Activated CD4-positive, alpha-beta memory T cell treated with anti-CD3 and anti-CD28 coated beads for 36 hours (primary cell): ENCODE measurements at places on chromosomes 6 and 20. TPM values are rescaled to one million over a fixed set of nuclear protein-coding genes. Genes with fewer than 3 reads are reported as not detected.
A peak's percentile ranks its signal among the peaks of the same experiment; 100 is the strongest.

Gene TINAG
- not detected for total RNA-seq

Gene GPSM3
- 117 TPM for total RNA-seq

Gene EPB41L1
- total RNA-seq = 0.88 TPM

DNA sequence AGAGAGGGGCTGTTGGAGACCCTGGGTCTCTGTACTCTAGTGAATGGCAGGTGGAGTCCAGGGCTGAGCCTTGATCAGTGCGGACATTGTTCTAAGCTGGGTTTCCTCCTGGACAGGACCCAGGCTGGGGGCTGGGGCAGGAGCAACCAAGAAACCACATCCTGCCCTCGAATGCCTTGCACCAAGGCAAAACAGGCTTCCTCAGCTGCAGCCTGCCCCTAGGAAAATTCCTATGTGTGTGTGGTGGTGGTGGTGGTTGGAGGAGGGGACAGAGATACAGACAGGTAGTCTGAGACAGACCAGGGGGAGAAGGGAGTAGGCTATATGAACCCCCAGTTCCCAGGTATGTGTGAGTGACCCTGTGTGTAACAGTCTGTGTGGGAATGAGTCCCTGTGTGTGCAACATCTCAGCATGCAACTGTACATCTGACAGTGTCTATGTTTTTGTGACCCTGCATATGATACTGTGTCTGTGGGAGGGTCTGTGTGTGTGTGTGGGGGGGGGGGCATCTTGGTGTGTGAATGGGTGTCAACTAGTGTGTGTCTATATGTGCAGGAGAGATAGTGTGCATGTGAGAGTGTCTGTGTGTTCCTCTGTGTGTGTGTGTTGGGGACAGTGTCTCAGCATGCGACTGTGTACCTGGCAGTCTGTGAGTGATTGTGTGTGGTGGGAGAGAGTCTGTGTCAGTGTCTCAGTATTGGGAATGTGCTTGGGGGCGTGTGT lies 3.0 kb downstream of the GLP1R start:
- no peak for DNase-seq

DNA sequence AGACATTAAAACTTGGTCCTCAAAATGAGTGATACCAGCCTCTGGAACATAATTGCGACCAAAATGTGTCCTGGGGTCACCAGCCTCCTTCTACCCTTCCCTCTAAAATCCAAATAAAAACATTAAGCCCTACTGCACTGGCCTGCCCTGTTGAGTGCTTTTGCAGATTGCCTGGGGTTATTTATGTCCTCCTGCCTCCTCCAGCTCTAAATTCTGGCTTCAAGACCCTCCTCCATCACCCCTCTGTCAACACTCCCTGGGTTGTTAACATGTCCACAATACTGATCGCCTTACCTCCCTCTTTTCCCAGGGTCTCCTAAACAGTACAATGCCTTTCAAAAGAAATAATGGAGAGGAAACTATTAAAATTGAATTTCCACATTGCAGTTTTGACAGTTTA lies 327.5 kb downstream of the NRN1 start:
- no peak for DNase-seq

GRCh38 chr20:8369311-8369710 lies 237.2 kb downstream of the PLCB1 start:
- DNase-seq = no peak

DNA sequence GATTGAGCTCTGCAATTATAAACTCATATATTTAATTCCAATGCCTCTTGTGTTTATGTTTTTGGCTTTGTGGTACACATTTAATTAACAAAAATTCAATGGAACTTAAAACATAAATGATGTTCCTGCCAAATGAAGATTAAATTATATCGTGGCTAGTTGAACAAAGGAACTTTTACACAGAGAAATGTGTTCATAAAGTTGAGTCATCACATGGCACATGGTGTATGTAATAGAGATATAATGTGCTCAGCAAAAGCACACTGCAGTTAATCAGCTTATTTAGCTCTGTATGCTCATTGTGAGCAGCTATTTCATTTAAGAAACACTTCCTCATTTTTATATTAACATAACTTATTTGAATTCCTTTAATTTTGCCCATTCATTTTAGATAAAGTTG lies 1295.6 kb upstream of the CITED2 start:
- DNase-seq = no peak

DNA sequence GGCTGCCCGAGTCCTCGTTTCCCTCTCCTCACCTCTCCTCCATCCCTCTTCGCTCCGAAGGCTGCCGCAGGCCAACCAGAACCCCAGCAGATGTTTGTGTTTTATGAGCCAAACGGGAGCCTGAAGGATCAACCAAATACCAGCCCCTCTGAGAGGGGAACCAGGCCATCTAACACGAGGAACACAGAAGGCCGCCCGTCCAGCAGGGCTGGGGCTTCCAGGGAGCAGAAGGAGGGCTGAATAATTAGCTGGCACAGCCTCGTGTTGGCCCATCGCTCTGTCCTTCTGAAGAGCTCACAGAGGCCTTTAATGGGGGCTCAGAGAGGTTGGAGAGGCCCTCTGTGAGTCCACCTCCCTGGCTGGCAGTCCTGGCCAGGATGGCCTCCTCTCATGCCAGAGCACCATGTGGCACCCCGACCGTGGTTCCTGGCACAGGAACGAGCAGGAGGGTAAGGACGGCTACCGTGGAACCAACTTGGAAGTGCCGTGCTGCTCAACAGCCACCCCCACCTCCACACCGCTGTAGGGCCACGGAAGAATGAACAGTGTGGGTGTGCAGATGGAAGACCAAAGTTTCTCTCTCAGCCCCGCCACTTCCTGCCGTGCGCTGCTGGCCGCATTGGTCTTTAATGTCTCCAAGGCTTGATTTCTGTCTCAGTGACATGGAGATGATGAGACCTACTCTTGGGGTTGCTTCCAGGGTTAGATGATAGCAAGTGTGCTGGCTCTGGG lies 155.2 kb downstream of the SCML4 start:
- DNase-seq = peak; percentile 70
